DMS153 (cell line): ENCODE measurements at places on chromosomes 4 and X.
A peak's percentile ranks its signal among the peaks of the same experiment; 100 is the strongest.

GRCh38 chrX:618761-619450 is 11.7 kb upstream of the SHOX start:
- DNase-seq: no peak

- DNase-seq: no peak
Observed at GRCh38 chrX:22203186-22203585, 69.5 kb upstream of the CBLL2 start.

- DNase-seq: no peak
Observed at GRCh38 chr4:76216975-76217814, 3.6 kb upstream of the SCARB2 start.

GRCh38 chr4:8221985-8222384 is 22.9 kb downstream of the SH3TC1 start:
- DNase-seq: no peak

- no peak for DNase-seq
Observed at GRCh38 chrX:96436105-96436504, 248.5 kb upstream of the DIAPH2 start.

- peak; percentile 20 for DNase-seq
Observed at GRCh38 chr4:173009129-173009823, 159.3 kb upstream of the GALNT7 start.

- DNase-seq: peak; percentile 66
Observed at GRCh38 chr4:73450398-73451004, 14.5 kb downstream of the AFP start.

- DNase-seq: no peak
Observed at GRCh38 chr4:140719022-140719421, 37.2 kb downstream of the TBC1D9 start.

DNA sequence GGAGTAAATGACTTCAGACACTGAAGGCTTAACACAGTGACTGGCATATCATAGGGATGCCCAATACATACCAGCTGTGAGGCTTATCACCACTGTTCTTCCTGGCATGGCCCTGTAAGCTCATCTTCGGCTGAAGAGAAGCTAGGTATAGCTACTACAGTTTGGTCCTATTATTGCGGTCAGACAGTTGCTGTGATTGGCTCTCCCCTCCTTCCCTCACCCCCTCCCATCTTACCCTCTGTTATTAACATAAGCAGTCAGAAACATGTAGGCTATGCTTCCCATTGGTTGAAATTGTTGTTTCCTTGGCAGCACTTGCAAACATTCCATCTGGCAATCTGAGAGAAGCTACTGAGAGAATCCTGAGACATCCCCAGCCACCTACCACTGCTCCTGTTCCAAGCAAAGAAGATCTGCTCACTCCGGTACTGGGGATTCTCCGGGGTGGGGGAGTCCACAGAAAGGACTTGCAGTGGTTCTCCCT is at the start of gene AKAP14:
TSS of gene AKAP14 (plus strand) at position 51 of the 484 bp plus-strand sequence. CDS start 7,331 bp downstream, outside the sequence.
- DNase-seq: no peak

- DNase-seq: no peak
Observed at GRCh38 chr4:2364654-2365053, 53.8 kb downstream of the ZFYVE28 start.

DNA sequence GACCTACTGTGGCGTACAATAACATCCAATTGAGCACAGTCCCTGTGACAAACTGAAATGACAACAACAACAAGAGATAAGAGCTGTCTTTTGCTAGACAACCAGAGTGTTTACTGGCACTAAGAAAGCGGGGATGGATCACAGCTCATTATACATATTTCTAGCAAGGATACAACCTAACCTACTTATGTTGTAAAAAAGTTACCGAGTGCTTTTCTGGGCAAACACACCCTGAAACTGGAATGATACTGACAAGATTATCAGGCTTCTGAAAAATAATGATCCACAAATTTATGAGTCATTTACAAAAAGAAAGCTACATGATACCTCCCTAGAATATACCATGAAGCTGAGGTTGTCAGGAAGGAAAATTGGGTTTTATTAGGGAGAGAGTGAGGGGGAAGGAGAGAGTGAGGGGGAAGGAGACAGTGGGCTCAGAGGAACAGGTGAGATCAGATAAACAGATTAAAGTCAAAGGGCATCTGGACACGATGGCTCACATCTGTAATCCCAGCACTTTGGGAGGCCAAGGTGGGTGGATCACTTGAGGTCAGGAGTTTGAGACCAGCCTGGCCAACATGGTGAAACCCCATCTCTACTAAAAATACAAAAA is 20.3 kb downstream of the TBC1D9 start:
- DNase-seq: no peak

GRCh38 chr4:77153006-77153405 is 4.0 kb upstream of the CCNG2 start:
- no peak for DNase-seq

- no peak for DNase-seq
Observed at GRCh38 chr4:99696801-99697200, 39.2 kb upstream of the C4orf54 start.

- DNase-seq: no peak
Observed at GRCh38 chr4:47862297-47862696, 24.4 kb upstream of the CORIN start.
